ENCODE measurements at places on chromosomes 3 and 15.

DNA sequence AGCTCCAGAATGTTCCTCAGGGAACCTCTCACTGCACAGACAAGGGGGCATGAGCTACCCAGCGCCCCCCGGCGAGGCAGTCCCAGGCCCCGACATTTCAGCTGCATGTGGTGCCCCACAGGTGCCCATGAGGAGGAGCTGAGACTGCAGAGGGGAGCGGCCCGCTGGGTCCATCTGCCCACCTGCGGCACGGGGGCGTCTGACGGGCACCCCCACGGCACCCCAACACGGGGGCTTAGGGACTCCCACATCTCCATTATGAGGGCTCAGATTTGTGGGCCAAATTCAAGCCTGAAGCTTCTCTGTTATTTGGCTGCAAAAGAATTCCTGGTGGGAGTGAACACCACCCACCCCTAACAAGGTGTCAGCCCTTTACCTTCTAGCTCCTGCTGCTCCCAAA is 258.4 kb downstream of the UACA start:
- DNase-seq: no peak

DNA sequence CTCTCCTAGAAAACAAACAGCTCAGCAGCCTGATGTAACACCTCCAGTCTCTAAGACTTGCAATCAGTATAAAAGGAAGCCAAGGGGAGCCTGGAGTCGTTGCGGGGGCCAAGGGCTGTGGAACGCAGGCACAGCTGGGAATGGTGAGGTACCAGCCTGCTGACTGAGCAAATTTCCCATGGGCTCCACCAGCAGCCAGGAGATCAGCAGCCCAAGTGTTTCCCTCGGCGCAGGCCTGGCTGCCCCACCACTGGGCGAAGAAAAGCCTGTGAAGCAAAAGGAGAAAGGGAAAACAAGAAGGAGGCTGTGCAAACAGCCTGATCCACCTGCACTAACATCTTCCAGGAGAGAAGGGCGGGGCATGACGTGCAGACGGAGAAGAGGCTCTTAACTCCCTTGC is 155.3 kb downstream of the SHQ1 start:
- DNase-seq: peak; percentile 65

DNA sequence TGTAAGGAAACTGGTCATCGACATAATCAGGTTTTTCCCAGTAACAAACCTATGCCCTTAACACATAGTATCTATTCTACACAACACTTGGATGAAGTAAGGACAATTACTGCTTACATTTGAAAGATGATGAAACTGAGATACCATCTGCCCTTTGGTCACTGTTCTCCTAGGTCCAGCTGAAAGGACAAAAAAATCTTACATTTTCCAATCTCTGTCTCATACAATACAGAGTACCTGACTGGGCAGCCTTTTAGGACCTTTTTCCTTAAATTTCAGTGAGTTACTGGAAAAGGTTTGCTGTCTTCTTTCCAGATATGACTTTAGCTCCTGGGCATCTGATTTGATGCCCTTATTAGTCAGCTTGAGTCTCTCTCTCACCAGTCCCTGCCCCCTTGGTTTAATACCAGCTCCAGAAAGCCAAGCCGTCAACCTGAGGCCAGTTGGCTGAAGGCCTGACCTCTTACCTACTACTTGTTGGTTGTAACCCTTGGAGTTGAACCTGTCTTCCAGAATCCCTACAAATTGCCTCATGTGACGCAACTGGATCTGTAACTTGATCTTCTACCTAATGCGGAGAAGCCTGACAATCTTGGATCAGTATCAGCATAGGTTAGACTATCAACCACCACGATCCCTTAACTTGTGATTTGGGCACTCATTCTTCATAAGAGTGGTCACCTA is 355.3 kb upstream of the ZNF385D start:
- no peak for DNase-seq

GRCh38 chr3:25854635-25855034 is 64.7 kb downstream of the OXSM start:
- DNase-seq: peak; percentile 23

DNA sequence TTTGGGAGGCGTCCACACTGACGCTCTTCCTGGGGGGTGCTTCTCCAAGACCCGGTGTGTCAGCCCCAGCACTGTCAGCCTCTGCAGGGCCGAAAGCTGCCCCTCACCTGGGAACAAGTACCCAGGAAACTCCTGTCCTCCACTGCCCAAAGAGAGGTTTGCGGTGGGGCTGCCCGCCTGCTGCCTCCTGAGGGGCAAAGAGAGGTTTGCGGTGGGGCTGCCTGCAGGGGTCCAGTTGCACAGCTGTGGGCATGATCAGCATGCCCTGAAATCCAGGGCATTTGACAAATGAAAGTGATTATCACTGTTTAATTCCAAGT is 15.1 kb upstream of the SNRPA1 start:
- DNase-seq: no peak

DNA sequence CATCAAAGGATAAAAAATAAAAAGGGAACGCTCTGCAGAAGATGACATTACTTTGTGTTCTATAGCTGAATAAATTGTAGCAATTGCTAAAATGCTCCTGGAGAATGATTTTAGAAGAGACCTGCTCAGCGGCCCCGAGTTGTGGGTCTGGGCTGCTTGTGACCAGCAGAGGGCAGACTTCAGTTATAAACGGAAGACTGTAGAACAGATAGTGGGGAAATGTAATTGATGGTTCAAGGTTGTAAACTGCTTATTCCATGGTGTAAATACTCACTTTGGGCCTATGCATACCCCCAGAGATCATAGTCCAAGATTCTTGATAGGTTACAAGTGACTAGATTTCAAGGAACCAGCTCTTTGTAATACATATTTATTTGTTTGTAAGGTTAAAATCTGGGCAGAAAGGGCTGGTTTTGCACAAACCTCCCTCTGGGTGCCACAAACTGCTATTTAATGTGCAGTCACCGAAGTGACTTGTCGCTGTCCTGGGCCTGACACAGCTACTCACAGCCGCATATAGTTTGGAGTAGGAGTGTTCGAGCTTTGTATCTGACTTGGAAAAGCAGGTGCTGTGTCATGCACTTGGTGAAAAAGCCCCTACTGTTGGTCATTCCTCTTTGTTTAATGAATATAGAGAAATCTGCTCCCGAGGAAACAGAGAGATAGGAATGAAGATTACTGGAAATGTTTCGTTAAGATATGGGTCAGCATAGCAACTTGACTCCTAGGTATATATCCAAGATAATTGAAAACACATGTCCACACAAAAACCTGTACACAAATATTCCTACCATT is 34.7 kb upstream of the NDUFB4 start:
- peak; percentile 86 for DNase-seq

DNA sequence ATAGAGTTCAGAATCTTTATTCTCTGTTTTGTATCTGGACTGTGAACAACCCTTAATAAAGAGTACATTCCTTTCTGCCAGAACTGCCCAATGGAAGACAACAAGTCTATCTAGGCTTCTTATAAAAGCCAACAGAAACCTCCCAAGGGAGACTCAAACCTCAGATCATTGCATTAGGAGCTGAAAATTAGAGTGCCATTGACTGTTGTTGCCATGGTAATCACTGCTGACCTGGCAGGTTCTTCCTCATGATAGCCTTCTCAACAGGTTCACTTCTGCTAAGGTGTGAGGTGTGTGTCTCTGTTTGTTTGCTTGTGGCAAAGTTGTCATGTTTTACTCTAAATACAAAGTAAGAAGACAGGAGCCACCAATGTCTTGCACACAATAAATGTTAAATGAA is 79.2 kb downstream of the TMEM108 start:
- no peak for DNase-seq

- DNase-seq: no peak
These were observed 17.8 kb upstream of the RARRES1 start for GRCh38 chr3:158750016-158750415.

- no peak for DNase-seq
These were observed 195.0 kb upstream of the EPHA3 start for GRCh38 chr3:88912294-88912877.

DNA sequence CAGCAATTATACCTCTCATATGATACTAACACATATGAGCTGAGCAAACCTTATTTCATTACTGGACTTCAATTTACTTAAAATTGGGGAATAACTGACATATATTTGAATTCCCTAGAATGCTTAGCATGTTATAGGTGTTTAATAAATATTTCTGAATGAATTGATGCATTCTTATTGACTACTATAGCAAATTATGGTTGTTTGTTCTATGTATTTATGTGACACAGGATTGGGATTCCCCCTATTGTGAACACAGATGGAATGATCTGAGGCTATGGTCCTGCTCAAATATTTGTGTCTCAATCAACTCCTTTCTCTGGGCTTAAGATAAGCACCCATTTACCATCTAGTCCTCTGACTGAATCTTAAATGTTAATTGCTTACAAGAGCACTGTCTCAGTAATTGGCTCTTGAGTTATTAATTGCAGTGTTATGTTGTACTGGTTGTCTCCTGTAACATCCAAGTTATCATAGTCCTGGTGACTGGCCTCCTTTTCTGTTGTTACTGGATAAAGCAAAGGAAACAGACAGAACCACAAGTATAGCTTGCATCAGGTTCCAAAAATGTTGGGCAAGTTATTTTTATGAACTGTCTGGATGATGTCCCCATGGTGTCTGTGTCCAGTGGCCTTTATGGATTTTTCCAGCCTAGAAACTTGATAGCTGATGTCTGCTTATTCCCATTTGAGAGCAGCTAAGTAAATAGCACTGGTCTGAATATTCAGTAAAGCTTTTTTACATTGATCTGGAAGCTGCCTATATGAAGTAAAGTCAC is 2.3 kb upstream of the UACA start:
- DNase-seq: no peak

DNA sequence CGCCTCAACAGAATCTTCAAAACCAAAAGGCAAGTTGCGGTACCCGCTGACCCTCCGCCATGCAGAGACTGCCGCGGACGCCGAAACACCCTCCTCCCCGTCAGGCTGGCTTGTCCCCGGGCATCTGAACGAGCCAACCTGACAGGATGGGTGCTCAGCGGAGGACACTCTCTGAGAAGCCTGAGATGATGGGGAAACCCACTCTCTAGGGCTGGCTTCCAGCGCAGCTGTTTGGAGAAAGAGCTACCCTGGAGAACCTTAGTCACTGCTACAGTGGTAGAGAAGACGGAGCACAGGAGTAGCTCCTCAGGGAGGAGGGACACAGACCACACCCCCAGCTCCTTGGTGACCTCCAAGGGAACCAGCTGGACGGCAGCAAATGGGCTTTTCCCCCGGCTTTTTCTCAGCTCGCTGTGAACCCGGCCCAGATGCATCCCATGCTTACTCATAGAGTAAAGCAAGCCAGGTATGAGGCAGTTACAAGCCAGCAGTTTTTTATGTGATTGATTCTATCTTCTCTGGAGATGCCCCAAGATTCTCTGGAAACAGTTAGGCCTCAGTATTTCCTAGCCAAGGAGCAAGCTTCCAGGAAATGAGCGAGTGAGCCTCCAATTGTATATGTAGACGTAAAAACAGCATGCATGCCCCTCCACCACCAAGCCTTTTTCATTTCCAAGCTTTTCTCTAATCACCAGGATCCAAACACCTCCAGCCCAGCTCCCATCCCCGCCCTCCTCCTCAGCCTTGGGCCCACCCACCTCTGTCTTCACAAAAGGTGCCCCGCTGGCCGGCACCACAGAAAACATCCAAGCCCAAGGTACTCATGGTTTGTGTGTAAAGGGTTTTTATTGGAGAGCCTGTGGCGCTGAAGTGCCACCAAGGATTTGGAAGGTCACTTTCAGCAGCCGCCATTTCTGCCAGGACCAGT is 38.7 kb downstream of the FAM174B start:
- peak; percentile 57 for DNase-seq

Measured in hepatocyte (in vitro differentiated cells).